ENCODE measurements at places on chromosomes 2 and 18. TPM values are rescaled to one million over a fixed set of nuclear protein-coding genes. Genes with fewer than 3 reads are reported as not detected.

MARCHF4 gene
- not detected for total RNA-seq

ST3GAL5 gene
- 36.3 TPM for total RNA-seq

TSPYL6 gene
- not detected for total RNA-seq

KCTD1 gene
- 4.2 TPM for total RNA-seq

ANKRD29 gene
- total RNA-seq = 0.25 TPM

CYB5A gene
- 32.3 TPM for total RNA-seq

POTEC gene
- not detected for total RNA-seq

SLC9A4 gene
- total RNA-seq = 0.07 TPM

CHRNG gene
- total RNA-seq = not detected

GLS gene
- total RNA-seq = 142 TPM

CYP27A1 gene
- total RNA-seq = 0.22 TPM

GULP1 gene
- not detected for total RNA-seq

KYNU gene
- total RNA-seq = not detected

ANO7 gene
- 0.12 TPM for total RNA-seq

All from activated CD4-positive, alpha-beta T cell treated with anti-CD3 and anti-CD28 coated beads, Interleukin-2, amount 10 ng/mL, durations not matched to agents 7 days and 5 days (primary cell).